ENCODE measurements at places on chromosomes 3 and 15.

DNA sequence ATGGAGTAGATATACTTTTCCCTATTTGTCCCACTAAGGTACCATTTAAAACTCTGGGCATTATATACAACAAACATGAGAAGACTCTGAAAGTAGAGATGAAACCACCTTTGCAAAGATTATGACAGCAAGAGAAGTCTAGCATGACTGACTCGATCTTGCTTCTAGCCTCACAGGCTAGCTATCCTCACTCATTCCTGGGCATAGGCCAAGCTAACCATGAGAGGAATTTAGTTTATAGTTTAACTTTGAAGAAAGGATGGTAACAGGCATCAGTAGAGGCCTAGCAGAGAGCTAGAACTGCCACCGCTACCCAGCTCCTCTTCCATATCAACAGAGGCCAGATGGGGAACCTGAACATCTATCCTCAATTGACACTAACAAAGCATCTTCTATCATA, 63.5 kb upstream of the FSIP1 start:
- no peak for DNase-seq

DNA sequence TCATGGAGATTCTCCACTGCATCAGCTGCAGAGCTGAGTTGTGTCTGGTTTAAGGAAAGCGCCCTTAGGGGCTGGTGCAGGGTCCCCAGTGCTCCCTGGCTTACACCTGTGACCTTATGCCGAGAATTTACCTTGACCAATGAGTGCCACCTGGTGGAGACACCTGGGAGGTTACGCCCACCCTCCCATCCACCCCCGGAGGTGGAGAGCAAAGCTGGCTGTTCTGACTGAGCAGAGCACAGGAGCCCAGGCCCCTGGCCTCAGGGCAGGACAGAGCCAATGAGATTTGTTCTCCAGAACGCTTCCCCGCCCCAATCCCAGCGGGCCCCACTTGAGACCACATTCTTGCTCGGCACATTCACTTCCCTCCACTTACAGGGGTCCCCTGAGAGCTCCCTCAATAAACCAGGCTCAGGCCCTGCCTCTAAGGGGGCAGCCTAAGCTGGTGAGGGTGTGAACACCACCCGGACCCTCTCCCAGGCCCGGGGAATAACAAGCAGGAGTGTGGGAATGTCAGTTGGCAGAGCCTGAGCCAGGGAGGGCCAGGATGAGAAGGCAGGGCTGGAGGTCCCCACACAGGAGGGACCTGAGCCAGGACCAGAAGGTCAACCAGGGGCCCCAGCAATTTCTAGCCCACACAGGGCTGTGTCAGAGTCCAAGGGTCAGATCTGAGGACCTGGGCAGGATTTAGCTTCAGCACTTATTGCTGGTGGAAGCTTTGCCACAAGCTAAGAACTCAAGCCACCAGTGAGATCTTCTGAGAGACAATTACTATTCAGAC, 117.1 kb downstream of the TPRA1 start:
- DNase-seq = no peak

DNA sequence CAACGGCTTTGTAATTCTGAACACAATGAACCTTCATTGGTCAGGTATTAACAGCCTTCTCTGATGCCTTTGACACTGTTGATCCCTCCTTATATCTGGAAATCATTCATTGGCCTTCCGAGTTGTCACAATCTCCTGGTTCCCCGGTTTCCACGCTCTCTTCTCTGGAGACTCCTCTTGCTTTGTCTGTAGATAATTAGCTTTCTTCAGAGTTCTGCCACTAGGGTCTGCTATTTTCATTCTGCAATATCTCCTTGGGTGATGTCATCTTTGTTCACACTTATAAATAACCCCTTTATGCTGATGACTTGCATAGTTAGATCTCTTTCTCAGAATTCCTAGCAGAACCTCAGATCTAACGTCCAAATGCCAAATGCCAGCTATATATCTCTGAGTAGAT, 583.8 kb upstream of the ZNF717 start:
- no peak for DNase-seq

DNA sequence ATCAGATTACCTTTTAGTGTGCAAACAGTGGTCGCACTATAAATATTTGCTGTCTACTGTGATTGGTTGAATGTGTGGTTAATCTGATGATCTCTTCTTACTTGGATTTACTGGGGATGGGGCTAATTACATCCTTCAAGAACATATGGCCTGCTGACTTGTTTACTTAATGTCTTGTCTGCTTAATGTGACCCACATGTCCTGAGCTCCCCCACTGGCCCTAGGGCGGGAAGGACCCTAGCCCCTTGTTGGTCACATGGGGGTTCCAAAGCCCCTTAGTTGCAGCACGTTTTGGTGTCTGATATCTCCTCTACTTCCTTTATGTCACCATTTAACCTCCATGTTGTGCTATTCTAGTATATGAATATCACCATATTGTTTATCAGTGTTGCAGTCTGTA, 17.8 kb upstream of the P2RY12 start:
- no peak for DNase-seq

DNA sequence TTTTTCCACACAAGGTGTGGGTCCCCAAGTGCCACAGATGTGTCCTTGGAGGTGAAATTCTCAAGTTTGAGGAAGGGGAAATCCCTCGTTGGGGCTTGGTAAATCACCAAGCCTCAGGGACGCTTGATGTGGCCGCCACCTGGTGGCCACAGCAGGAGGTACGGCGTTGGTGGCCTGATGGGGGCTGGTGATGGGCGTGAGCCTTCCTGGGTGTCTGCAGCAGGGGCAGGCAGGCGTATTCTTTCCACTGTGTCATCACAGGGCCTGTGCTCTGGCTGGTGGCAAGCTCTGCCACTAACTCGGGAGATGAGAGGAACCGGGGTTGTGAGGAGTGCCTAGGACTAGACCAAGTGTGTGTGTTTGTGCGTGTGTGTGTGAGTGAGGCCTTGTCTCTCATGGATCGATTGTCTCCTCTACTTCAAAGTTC, 4.2 kb downstream of the ACOX2 start:
- DNase-seq = peak; percentile 68

DNA sequence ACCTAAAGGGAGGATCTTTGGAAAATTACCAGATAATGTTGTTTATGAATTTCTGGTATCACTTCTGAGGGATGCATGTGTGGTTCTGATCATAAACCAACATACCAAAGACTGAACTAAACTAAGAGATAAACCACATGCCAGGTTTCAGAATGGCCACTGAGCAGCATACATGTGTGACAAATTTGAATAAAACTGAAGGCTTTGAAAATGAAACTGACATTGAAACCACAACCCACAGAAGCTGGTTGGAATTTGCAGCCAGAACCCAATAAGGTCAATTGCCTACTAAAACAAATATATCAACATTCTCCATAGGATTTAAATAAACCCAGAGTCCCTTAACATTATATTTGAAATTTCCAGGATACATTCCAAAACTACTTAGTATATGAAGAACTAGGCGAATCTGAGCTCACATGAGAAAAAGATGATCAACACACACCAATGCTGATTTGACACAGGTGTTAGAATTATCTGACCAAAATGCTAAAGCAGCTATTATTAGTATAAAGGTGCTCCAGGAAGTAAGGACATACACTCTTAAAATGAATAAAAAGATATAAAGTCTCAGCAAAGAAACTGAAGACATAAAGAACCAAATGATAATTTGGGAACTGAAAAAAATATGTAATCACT, 125.0 kb downstream of the ZNF280D start:
- no peak for DNase-seq

DNA sequence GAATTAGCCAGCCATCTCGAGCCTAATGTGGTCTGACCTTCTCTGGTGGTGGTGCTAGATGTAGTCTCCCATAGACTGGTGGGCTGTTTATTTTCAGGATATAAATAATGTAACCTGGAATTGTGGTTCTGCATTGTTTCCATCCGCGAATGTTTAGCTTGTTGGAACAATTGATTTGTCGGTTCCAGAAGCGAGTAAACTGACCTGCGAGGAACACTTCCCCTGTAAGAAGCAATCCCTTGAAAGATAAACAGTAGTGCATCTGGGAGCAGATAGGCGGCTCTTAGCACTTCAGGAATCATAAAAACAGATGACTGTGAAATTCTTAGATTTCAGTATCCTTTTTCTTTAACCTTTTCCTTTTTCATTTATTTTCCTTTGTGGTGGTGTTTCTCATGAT, 157.8 kb downstream of the GHSR start:
- no peak for DNase-seq

DNA sequence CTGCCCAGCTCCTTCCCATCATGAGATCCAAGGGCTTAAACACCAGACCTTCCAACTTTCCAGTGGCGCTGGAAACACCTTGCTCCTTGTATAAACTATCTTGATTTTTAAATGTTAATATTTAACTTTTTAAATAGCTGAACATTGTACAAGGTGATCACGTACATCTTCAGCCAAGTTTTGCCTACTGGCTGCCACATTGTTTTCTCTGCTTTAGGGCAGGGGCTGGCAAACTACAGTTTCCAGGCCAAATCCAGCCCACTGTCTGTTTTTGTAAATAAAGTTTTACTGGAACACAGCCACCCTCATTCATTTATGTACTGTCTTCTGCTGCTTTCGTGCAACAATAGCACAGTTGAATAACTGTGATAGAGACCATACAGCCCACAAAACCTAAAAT, 27.6 kb upstream of the FOXP1 start:
- DNase-seq = no peak

DNA sequence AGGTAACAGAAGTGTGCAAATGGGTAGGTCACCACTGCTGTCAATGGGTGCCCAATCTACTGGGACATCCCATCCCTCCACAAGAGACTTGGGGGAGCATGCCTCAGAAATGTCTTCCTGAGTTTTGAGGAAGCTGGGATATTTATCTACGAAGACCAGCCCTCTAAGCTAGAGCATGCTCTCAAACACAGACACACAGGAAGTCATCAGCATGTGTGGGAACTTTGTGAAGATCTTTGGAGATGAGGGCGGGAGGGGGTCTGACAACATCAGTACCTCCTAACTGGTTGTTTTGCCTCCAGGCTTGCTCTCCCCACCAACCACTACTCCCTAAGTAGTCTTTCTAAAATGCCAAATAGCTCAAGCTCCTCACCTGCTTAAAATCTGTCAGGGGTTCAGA, 3.5 kb upstream of the MEF2A start:
- DNase-seq = no peak
